ENCODE measurements at places on chromosomes 5 and 9.

DNA sequence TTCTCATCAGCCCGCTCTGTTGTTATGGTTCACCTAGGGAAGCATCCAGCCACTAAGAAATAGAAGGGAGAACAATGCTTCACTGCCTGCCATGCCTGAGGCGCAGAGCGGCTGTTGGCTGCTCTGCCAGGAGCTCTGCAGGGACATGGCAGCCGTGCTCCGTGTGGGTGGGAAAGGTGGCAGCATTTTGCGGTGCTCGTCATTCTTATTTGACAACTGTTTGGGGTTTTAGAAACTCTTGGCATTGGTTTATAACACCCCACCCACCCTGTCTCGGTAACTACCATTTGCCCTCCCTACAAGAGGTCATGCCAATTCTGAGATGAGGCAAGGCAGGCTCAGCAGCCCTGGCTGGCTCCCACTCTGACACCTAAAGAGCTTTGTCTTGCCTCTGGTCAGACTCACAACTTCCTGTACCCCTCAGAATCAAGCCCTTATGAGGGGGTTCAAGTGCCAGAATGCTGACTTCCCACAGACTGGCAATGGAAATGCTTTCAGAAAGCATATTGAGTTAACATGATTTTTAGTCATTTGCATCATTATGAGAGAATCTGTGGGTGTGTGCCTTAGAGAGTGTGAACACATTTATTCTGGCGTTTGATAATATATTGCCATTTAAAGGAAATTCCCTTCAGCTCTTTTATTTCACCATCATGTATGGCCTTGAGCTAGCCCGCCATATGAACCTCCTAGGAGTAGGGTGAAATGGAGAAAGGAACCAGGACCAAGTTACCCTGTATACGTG lies 288.0 kb upstream of the ANKRD55 start:
- DNase-seq = no peak

- DNase-seq = no peak
Observed at GRCh38 chr9:102841376-102841775, 153.8 kb upstream of the CYLC2 start.

GRCh38 chr9:119375892-119376291 lies 6.7 kb upstream of the BRINP1 start:
- no peak for DNase-seq

GRCh38 chr5:55386356-55386755 lies 78.6 kb downstream of the MTREX start:
- DNase-seq = no peak

- peak; percentile 79 for DNase-seq
Observed at GRCh38 chr9:113602126-113603047, 138.9 kb downstream of the RGS3 start.

DNA sequence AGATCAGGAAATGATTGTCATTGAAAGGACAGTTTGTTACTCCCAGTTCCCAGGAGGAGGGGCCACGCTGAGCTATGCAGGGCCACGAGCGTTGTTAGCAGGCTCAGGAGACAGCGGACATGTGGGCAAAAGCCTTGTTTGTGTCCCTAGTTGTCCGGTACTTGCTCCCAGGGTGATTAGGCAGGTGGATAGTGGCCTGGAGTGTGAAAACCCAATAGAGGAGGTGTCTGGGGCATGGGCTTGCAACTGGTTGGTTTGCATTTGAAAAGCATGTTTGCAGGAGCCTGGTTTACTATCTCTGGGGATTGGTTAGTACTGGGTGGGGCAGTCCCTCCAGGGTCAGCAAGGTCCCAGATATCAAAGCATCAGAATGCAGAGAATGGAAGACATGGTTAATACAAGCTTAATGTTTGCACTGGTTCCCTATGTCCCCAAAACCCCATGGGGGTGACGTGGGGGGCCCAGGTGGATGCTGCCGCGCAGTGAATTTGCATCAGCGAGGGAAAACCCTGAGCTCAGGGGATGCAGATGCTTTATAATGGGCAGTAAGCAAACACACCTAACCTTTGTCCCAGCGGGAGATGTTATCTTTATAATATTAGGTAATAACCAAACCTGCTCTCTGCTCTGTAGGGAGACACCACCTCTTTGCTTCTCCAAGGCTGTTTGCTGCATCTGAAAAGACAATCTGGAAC lies 39.7 kb downstream of the ROPN1L start:
- DNase-seq = no peak

- DNase-seq = no peak
Observed at GRCh38 chr5:159975462-159976019, 33.4 kb upstream of the TTC1 start.

- no peak for DNase-seq
Observed at GRCh38 chr9:121411993-121412392, 41.9 kb upstream of the STOM start.

GRCh38 chr9:125415583-125416460 lies 154.2 kb downstream of the GAPVD1 start:
- DNase-seq = no peak
